ENCODE measurements at places on chromosomes 1 and 21. TPM values are rescaled to one million over a fixed set of nuclear protein-coding genes. Genes with fewer than 3 reads are reported as not detected.

GRCh38 chr1:184770181-184770979 lies 15.7 kb upstream of the EDEM3 start:
- no peaks in the 10 kb centered on the region for H3K4me1 ChIP-seq
- H3K27me3 ChIP-seq, result peaks cover 45% of the 10 kb centered on the region
- no peak overlapping the region for H3K4me3 ChIP-seq
- no peaks in the 10 kb centered on the region for H3K36me3 ChIP-seq
- no peak for DNase-seq

DNA sequence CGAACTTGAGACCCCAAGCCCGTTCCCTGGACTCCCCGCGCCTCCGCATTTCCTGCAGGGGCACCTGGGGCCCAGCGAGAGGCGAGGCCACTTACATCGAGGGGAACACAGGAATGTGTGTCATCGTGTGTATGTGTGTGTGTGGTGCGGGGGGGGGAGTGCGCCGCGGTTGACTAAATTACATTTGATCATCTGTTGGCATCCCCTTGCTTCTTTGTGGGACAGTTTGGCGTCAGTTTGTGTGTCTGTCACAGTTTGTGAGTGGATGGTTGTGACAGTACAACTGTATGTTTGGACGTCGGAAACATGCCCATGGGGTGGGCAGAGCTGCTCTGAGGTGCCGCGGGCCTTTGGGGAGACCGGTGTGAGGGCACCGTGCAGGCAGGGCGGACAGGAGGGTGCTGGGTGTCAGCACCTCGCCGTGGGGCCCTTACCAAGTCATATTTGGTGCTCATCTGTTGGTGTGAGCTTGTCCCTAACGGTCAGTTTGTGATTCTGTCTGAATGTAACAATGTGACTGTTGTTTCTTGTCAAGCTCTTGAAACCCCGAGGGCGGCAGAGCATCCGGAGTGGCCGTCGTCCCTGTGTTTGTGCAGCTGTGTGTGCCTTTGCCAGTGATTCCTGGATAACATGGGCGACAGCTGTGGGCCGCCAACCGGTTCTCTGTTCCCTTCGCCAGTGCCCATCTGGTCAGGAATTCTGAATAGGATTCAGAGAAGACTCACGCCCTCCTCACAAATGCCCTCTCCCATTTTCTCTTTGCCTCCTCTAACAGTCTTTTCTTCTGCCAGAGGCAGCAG lies 899 bp downstream of the OPRD1 start:
- H3K36me3 ChIP-seq, result no peaks in the 10 kb centered on the region
- H3K27me3 ChIP-seq, result peaks cover 45% of the 10 kb centered on the region
- no peak overlapping the region for H3K27ac ChIP-seq
- peak overlapping the region; percentile 33 for H3K4me3 ChIP-seq
- H3K4me1 ChIP-seq, result peaks cover 21% of the 10 kb centered on the region

DNA sequence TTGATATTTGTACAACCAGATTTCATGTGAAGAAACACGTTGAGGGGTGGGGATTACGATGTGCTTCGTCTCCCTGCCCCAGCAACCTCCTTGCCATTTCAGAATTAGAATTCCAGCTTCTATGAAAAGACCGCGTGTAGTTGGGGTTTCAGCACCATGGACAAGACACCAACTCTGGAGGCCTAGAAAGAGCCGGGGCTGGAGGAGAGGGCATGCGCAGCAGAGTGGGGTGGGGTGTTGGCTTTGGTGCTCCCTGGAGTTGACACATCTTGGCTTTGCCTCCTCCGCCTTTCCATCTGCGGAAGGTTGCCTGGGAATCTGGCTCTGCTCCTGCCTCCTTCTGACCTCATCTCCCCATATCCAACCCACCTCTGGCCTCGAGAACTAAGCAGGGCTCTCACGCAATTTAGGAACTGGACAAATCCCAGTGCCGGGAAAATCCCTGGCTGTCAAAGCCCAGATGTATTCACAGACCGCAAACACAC lies 11.8 kb downstream of the HTR6 start:
- DNase-seq, result no peak
- H3K36me3 ChIP-seq, result no peaks in the 10 kb centered on the region
- no peak overlapping the region for H3K4me3 ChIP-seq
- no peak overlapping the region for H3K27ac ChIP-seq

- peaks cover 23% of the 10 kb centered on the region for H3K4me1 ChIP-seq
- no peak for DNase-seq
- H3K27me3 ChIP-seq, result no peaks in the 10 kb centered on the region
- H3K4me3 ChIP-seq, result no peak overlapping the region
- H3K27ac ChIP-seq, result no peak overlapping the region
Observed at GRCh38 chr1:172117800-172118199, 276.5 kb downstream of the DNM3 start.

GRCh38 chr1:175118375-175119367 lies 51.0 kb downstream of the TNN start:
- DNase-seq, result no peak
- H3K27ac ChIP-seq, result no peak overlapping the region
- H3K27me3 ChIP-seq, result peaks cover 2% of the 10 kb centered on the region
- H3K4me1 ChIP-seq, result no peaks in the 10 kb centered on the region
- H3K4me3 ChIP-seq, result no peak overlapping the region

GRCh38 chr1:226646026-226646869 lies 92.8 kb downstream of the ITPKB start:
- DNase-seq, result no peak
- no peak overlapping the region for H3K27ac ChIP-seq
- H3K36me3 ChIP-seq, result peaks cover 23% of the 10 kb centered on the region
- H3K27me3 ChIP-seq, result no peaks in the 10 kb centered on the region
- no peak overlapping the region for H3K4me3 ChIP-seq

DNA sequence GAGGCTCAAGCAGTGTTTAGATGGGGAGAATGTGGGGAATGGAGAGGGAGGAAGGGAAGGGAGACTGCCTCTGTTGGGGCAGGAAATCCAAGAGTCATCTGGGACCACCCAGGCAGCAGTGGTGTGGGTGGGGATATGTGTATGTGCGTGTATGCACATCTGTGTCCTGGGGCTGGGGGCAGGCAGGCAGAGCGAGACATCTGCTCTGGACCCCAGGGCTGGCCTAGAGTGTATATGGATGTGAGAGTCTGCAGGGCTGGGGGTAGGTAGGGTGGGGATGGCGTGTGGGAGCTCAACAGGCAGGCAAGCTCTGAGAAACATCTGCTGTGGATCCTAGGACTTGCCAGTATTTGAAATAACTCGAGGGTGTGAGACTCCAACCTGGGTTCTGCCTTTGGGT lies 3.5 kb downstream of the PTCH2 start:
- no peak overlapping the region for H3K4me3 ChIP-seq
- no peak overlapping the region for H3K27ac ChIP-seq
- H3K4me1 ChIP-seq, result peaks cover 20% of the 10 kb centered on the region
- no peaks in the 10 kb centered on the region for H3K27me3 ChIP-seq

- no peaks in the 10 kb centered on the region for H3K27me3 ChIP-seq
- H3K27ac ChIP-seq, result peak overlapping the region; percentile 25
- H3K4me3 ChIP-seq, result no peak overlapping the region
- H3K4me1 ChIP-seq, result peaks cover 8% of the 10 kb centered on the region
Observed at GRCh38 chr1:70327306-70328076, 27.0 kb downstream of the ANKRD13C start.

DNA sequence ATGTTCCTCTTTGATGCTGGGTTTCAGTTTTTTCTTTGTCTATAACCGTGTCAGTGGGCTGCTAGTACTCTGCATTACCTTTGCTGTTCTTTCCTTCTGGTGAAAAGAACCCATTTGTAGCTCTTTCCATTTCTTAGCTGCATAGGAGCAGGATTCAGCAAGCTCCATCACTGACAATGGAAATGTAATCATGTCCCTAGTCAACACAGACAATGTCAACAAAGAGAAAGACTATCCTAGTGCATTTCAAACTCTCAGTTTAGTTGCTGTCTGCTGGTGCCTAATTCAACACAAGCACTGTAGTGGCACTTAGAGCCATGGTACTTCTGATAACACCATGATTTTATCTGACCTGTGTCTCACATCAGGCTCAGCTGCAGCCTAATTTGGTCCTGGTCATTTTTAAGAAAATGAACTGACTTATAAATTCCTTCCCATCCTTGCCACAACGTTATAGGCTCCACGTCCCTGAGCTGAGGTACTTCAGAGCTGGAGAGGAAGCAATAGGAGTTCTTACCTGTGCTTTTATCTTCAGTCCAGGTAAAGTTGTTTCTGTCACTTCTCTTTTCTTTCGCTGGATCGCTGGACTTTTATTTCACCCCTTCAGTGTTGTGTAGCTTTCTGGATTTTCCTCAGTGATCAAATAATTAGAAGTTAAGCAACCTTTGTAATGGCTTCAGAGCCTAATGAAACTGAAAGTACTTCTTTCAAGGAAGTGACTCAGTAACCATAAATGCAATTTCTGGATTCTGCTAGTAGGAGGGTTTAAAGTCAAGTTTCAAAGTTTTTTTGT lies at the start of gene GBP3:
GBP3 (minus strand) TSS at position 700 of the 793 bp plus-strand sequence. CDS start 2,145 bp downstream, outside the sequence.
- peaks cover under 1% of the 10 kb centered on the region for H3K27me3 ChIP-seq
- peaks cover 23% of the 10 kb centered on the region for H3K36me3 ChIP-seq
- peak within 1 kb of the TSS; percentile 96 for H3K27ac ChIP-seq
- H3K4me1 ChIP-seq, result peaks cover 26% of the 10 kb centered on the region
- peak within 1 kb of the TSS; percentile 81 for H3K4me3 ChIP-seq
- no peak for DNase-seq

DNA sequence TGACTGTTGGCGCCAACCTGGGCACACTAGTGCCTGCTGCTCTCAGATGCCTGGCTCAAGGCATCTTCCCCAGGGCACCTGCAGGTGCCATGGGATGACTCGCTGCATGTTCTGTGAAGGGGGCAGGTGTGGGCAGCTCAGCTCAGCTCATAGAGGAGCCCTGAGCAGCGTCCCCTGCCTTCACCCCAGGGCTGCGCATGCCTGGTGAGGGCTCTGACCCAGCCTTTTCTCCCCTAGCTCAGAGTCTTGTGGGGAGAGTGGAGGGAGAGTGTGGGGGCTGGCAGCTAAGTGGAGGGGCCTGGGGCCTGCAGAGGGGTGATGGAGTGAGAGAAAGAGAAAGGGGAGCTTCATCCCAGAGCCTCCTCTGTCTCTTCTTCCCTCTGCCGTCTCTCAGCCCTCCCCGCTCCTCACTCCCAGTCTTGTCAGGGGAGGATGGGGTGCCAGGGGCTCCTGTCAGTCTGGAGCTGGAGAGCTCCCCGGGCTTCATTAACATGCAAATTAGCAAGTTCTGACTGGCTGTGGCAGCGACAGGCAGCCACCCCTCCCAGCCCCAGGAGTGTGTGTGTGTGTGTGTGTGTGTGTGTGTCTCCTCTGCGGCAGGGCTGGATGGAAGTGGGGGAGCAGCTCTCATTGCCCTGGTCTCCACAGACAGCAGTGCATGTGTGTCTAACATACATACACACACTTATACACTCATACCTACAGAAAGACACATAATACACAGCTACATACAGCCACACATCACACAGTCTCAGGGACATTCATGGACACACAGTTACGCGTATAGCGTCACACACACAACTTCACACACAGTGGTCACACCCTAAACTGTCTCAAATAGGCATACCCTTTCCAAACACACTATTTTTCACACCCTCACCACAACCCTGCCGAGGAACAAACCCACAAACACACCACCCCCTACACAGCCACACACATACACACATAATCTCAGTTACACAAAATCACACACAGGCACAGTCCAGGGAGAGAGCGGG lies 34.0 kb downstream of the FOXO6 start:
- no peak overlapping the region for H3K27ac ChIP-seq
- H3K27me3 ChIP-seq, result peaks cover 25% of the 10 kb centered on the region
- H3K4me3 ChIP-seq, result no peak overlapping the region
- H3K4me1 ChIP-seq, result peaks cover 1% of the 10 kb centered on the region
- no peak for DNase-seq

DNA sequence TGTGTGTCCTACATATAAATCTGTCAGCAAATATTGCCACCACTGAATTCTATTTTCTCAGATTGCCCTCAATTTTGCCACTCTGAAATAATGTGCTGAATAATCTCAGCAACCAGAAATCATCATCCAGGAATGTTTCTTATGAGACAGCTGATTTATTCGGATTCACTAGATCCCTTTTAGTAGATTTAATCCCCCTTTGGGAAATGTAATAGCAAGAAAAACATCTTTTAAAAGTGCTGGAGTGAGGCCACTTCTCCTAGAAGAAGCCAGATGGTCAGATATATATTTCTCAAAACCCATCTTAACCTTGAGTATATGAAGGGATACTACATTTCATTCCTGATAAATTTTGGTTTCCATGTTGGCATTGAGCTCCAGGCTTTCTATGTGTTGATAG lies 327.7 kb downstream of the SMYD3 start:
- no peak overlapping the region for H3K4me3 ChIP-seq
- H3K27me3 ChIP-seq, result no peaks in the 10 kb centered on the region
- H3K4me1 ChIP-seq, result no peaks in the 10 kb centered on the region
- no peak overlapping the region for H3K27ac ChIP-seq
- no peaks in the 10 kb centered on the region for H3K36me3 ChIP-seq

DNA sequence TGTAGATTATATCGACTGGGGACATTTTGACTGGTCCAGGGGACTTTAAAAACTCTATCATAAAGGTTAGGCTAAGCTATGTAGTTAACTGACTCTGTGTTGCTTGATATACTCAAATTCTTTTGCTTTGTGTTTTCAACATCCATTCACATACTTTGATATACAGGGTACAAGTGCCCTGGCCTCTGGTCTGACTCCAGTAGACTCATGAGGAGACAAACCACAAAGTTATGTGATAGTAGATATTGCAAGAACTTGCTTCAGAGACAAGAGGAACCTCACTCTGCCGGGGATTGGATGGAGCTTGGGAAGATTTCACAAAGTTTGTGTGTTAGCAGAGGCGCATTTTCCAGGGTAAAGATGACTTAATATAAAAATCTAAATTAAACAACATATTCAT lies 1.3 kb downstream of the GORAB start:
- no peak for DNase-seq
- peaks cover 4% of the 10 kb centered on the region for H3K36me3 ChIP-seq
- no peaks in the 10 kb centered on the region for H3K27me3 ChIP-seq
- peaks cover 32% of the 10 kb centered on the region for H3K4me1 ChIP-seq
- H3K4me3 ChIP-seq, result no peak overlapping the region

DNA sequence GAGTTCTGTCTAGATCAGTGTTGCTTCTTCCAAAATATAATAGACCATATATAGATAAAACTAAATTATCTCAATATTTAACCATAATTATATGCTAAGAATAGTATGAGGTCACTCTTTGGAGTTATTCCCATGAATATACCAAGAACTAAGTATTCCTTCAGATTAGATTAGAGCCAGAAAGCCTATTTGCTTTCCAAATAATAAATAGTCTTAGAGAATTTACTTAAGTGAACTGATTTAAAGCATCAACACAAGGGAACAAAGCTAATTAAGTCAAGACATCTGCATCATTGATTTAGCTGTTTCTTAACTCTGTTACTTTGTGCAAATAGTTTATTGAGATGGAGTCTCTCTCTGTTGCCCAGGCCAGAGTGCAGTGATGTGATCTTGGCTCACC lies 35.7 kb downstream of the FNBP1L start:
- H3K36me3 ChIP-seq, result peaks cover 12% of the 10 kb centered on the region
- H3K4me3 ChIP-seq, result no peak overlapping the region

Gene PIK3C2B
- total RNA-seq, result 17.5 TPM

Gene ORC1
- 3.0 TPM for total RNA-seq

Gene MTARC1
- 1.8 TPM for total RNA-seq

Gene TMEM51
- total RNA-seq, result 0.81 TPM

Gene KCNJ15
- total RNA-seq, result 0.51 TPM
